Progenitor cell of endocrine pancreas (in vitro differentiated cells): ENCODE measurements at places on chromosomes 7 and 10. TPM values are rescaled to one million over a fixed set of nuclear protein-coding genes. Genes with fewer than 3 reads are reported as not detected.
A peak's percentile ranks its signal among the peaks of the same experiment; 100 is the strongest.

DNA sequence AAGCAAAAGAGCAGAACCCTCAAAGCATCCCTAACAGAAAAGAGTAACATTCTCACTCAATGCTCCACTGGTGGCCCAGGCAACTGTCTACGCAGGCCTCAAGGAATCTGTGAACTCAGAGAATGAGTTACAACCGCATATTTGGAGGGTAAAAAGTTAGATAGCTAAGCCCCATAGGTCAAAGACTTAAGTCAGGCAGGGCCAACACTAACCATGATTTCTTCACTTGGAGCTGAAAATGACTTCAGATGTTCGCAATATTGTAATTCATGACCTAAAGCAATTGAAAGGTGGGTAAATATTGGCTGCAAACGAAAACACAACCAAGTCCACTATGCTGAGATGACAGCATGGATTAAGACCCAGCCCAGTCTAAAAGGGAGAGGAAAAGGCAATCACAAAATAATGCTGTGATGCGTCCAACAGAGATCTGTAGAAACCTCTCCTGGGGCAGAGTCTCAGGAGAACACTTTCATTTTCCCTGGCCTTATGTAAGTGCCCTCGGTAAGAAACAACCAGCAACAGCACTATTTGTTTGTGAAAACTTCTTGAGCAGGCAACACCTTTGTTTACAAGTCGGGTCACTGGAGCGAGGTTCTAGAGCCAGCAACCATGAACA lies 176.5 kb downstream of the TNS3 start:
- H3K4me3 ChIP-seq: no peak overlapping the region
- peaks cover 24% of the 10 kb centered on the region for H3K36me3 ChIP-seq
- DNase-seq: no peak
- H3K27me3 ChIP-seq: no peaks in the 10 kb centered on the region

DNA sequence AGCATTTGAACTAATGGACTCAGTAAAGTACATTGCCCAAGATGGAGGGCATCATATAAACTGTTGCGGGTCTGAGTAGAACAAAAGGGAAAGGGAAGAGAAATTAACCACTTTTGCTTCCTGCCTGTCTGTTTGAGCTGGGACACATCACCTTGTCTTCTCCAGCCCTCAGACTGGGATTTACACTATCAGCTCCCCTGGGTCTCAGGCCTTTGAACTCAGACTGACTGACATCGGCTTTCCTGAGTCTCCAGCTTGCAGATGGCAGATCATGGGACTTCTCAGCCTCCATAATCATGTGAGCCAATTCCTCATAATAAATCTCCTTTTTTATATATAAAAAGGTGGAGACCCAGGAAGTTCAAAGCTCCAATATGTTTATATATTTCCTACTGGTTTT lies 23.0 kb upstream of the WASL start:
- H3K4me3 ChIP-seq: no peak overlapping the region
- no peaks in the 10 kb centered on the region for H3K27me3 ChIP-seq
- peaks cover 4% of the 10 kb centered on the region for H3K4me1 ChIP-seq
- no peak overlapping the region for H3K27ac ChIP-seq

RSPH10B2 gene
- total RNA-seq: 2.8 and 3.6 TPM in 2 replicates

GRCh38 chr10:1731592-1731991 lies 5.7 kb downstream of the ADARB2 start:
- H3K4me3 ChIP-seq: no peak overlapping the region
- H3K36me3 ChIP-seq: no peaks in the 10 kb centered on the region
- H3K4me1 ChIP-seq: peaks cover 7% of the 10 kb centered on the region
- no peak for DNase-seq

DNA sequence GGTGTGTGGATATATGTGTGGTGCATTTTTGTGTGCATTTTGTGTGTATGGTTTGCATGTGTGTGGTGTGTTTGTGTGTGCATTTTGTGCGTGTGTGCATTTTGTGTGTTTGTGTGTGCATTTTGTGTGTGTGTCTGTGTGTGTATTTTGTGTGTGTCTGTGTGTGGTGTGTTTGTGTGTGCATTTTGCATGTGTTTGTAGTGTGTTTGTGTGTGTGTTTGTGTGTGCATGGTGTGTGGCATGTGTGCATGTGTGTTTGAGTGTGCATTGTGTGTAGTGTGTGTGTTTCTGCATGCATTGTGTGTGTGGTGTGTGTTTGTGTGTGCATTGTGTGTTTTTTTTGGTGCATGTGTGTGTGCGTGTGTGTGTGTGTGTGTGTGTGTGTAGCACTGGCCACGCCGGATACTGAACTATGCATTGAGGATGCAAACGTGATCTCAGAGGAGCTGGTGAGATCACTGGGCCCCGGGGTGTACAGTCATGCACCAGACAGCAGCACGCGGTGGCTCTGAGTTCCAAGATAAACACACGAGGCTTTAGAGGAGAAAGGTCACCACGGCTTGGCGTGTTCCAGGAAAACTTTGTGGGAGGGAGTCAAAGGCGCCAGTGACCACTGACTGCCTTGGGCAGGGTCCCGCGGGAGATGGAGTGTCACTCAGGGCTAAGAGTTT lies 106.6 kb upstream of the SHH start:
- H3K27ac ChIP-seq: peak overlapping the region; percentile 50
- DNase-seq: no peak
- H3K4me3 ChIP-seq: no peak overlapping the region
- H3K4me1 ChIP-seq: peaks cover 33% of the 10 kb centered on the region
- no peaks in the 10 kb centered on the region for H3K36me3 ChIP-seq

PLPP4 gene
- not detected in 2 replicates for total RNA-seq
